ENCODE measurements at places on chromosomes 11 and 22.

- DNase-seq: no peak
Measured at GRCh38 chr11:535210-535518, 212 bp downstream of the HRAS start.

DNA sequence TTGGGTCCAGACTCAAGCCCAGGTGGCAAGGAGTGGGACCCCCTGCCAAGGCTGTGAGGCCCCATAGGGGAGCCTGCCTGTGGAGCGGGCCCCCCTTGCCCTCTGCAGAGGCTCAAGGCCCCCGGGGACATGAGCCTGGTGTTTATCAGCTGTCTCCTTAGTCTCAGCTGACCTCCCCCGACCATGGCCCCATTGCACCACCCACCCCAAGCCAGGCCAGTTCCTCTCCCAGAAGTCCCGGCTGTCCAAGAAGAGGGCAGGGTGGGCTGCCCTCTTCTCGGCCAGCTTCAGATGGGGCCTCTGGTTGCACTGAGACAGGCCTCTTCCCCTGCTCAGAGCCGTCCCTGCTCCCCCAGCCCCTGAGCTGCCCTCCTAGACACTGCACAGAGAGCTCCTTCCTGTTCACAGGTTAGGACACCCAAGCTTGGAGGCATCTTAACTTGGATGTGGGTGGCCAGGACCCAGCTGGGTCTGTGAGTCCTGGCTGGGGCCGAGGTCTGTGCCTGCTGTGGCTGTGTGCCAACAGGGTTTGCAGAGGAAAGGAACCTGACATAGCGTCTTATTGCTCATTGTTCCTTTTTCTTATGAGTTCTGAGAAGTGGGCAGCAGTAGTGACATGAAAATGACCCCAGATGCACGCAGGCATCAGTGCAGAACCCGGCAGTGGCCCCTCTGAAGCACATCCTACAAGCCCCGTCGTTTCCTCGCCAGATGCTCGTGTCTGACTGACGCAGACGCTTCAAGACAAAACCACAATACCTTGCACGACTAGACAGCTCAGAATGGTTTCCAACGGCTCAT lies 5.4 kb downstream of the TRABD start:
- no peak for DNase-seq

GRCh38 chr22:26476705-26477340 lies 6.8 kb downstream of the HPS4 start:
- DNase-seq: no peak

- no peak for DNase-seq
Measured at GRCh38 chr11:113241636-113242054, 72.7 kb upstream of the TTC12 start.

- DNase-seq: no peak
Measured at GRCh38 chr11:126172596-126173038, 38.8 kb downstream of the RPUSD4 start.

GRCh38 chr11:18491924-18492323 lies 34.8 kb downstream of the TSG101 start:
- no peak for DNase-seq

GRCh38 chr11:98625526-98625925 lies 395.2 kb upstream of the CNTN5 start:
- no peak for DNase-seq

DNA sequence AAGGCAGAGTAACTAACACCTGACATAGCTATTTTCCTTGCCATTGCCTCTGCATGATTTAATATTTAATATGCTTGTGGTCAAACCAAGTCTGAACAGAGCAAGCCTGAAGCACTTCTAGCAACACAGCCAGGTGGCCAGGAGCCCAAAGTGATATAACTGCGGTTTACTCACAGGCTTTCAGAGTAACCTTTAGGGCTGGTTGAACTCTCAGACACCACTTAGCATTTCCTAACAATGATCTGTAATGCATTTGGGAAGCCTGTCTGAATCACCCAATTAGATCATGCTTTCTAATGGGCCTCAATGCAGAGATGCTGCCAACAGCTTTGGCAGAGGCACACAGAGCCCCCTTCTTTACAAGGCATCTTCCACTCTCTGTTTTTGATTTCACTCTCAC lies 96.1 kb downstream of the FDX1 start:
- no peak for DNase-seq

DNA sequence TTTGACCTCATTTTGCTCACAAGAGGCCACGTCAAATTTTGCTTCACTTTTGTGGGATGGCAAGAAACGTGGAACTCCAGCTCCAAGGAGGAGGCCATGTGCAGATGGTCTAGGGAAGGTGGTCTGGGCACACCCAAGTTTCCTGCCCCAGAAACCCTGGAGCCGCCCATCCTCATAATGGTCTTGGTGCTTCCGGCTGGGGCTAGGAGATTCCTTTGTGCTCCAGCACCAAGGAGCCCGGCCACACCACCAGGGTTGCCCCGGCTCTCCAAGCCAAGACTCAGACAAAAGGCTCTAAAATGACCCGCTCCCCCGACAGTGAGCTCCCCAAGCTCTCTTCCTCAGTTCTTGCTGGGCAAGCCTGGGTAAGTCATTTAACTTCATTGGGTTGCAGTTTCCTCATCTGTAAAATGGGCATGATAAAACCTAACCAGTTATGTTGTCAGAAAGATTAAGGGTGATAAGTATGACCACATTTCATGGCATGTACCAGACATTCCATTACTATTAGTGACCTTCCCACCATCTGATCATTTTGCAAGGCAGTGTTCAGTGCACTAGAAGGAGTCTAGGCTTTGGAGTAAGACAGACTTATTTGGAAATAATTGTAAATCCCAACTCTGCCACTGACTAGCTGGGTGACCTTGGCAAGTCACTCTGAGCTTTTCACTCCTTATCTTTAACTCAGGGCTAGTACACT lies 23.3 kb downstream of the DKK3 start:
- DNase-seq: no peak

DNA sequence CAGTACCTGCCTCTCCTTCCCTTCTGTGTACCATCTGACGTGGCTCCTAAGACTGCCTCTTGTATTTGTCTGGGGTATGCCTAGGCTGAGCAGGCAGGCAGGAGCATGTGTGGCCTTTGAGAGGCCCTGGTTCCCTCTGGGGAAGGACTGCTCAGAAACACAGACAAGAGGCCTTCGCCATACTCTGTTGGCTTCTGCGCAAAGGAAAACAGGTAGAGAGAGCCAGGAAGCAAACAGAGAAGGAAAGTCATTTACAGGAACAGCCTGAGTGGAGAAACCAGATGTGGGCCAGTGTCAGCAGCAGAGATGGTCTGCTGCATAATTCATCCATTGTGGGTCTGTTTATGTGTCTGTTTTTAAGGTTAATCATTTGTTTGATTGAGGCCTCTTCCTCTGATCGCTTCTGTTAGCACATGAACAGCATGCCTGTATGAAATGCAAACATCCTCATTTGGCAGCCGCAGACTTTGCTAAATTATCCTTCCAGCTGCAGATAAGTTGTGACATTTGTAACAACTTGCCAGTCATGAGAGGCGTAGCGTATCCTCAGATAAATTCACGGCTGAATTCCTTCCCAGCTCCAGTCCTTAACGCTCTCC lies 119.4 kb downstream of the GALNT18 start:
- DNase-seq: peak; percentile 44

DNA sequence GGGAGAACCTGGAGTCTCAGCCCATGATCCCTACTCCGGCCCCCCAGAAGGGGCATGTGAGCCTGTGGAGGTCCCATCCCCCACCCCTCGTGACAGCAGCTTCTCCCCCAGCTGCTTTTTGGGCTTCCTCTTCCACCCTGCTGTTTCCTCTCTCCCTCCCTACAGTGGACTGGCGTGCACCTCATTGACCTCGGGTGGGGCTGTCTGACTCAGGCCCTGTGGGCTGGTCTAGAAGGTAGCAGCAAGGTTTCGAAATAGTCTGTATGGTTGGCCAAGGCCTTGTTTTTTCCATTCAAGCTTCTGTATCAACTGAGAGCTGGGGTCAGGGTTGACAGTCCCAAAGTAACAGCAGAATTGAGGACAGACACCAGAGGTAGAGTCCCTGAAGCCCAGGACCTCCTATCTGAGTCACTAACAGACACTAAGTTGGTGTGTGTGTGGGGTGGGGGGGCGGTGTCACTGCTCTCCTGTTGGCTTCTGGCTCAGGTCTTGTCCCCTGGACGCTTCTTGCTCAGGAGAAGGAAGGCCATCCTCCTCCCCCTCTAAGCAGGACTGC lies 7.7 kb downstream of the SLC37A2 start:
- DNase-seq: no peak

GRCh38 chr11:77518471-77518870 lies 44.6 kb upstream of the PAK1 start:
- no peak for DNase-seq

DNA sequence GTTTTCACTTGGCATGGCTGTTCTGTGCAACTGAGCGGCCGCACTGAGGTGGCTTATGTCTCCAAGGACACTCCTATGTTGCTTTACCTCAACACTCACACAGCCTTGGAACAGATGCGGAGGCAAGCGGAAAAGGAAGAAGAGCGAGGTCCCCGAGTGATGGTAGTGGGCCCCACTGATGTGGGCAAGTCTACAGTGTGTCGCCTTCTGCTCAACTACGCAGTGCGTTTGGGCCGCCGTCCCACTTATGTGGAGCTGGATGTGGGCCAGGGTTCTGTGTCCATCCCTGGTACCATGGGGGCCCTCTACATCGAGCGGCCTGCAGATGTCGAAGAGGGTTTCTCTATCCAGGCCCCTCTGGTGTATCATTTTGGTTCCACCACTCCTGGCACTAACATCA lies 2.1 kb downstream of the CLP1 start:
- no peak for DNase-seq

- no peak for DNase-seq
Measured at GRCh38 chr11:22797047-22797446, 32.6 kb downstream of the SVIP start.

- DNase-seq: no peak
Measured at GRCh38 chr11:32148895-32149294, 58.0 kb downstream of the RCN1 start.

GRCh38 chr11:17734986-17735817 lies 621 bp downstream of the KCNC1 start:
- DNase-seq: no peak

GRCh38 chr22:46849951-46850350 lies 87.5 kb downstream of the TBC1D22A start:
- DNase-seq: no peak

DNA sequence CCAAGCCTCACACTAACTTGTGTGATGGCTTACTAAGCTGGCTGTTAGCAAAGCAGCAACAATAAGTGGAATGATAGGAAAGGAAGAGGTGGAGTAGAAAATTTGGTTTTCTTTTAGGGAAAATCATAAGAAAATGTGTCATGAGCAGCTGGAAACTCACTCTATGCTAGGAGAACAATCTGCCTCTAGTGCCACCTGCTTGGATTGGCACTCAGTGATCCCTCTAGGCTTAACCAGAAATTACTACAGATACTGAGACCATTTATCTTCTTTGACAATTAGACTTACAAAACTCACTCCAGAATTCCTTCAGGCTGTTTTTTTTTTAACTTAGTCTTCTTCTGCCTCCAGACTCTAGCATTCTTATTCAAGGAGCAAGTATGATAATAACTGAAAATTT lies 117.3 kb downstream of the CD44 start:
- DNase-seq: no peak

DNA sequence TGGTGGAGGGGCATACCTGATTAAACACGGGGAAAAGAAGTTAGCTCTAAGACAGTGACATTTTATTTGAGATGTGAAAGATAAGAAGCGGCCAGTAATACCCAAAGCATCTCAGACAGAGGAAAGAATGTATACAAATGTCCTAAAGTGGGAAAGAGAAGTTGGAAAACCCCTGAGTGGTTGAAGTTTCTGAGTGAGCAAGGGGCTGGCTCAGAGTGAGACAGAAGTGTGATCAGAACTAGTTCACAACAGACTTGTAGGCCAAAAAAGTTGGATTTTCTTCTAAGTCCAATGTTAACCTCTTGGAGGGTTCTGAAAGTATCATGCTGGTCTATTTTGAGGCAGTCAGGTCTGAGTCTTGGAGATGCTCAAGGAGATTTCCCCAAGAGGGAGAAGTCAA lies 608.7 kb downstream of the SOX6 start:
- DNase-seq: no peak

GRCh38 chr22:20180245-20180630 lies 29.4 kb upstream of the CCDC188 start:
- no peak for DNase-seq

DNA sequence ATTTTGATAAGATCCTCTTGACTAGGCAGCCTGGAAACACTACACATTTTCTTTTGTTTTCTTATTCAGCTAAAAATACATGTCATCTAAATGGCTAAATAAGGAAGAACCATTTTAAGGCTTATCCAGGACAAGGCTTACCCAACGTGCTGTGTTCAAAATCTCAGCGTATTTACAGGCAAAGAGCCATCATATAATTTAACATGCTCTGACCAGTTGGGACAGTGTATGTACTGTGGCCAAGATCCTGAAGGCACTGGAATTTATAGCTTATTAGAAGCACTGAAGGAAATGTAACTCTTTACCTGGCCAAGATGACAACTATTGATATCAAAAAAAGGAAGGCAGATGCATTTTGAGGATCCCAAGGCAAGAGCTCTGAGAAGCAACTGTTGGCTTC lies 71.1 kb downstream of the PPFIBP2 start:
- no peak for DNase-seq

GRCh38 chr22:30889996-30890480 lies 78.5 kb downstream of the MORC2 start:
- DNase-seq: no peak

- no peak for DNase-seq
Measured at GRCh38 chr11:106461839-106462545, 384.5 kb downstream of the AASDHPPT start.

- DNase-seq: no peak
Measured at GRCh38 chr11:44875037-44875436, 75.6 kb downstream of the TP53I11 start.

DNA sequence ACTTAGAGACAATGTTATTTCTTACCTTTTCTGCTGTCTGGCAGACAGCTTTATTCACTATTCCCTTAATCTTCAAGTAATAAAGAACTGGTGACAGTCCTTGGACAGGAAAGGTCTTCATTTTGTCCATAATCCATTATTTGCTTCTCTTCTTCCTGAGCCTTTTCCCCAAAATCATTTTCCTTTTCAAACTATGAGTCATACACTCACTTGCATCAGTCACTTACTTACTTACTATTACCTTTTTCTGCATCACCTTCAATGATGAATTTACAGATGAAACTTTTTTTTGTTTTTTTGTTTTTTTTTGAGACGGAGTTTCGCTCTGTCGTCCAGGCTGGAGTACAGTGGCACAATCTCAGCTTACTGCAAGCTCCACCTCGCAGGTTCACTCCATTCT lies 9.5 kb downstream of the METTL15 start:
- DNase-seq: no peak

DNA sequence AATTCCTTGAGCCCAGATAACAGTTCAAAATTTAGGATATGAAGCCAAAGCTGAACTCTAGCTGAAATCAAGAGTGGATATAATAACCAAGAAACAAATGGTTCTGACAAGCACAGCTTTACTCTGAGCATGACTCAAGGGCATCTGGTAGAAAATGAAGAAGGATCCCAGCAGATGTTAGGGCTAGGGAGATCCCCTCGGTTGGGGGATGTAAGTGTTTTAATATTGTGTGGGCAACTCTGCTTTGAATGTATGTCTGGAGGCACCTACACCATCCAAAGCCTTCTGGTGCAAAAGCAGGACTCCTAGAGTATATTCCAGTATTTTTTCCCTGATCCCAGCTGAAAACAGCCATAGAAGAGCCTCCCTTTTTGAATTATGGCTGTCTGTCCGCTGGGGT lies 61.7 kb downstream of the FLI1 start:
- DNase-seq: no peak

GRCh38 chr11:727281-727701 lies 20.0 kb upstream of the TALDO1 start:
- no peak for DNase-seq

GRCh38 chr11:36345084-36345511 lies 49.0 kb downstream of the PRR5L start:
- no peak for DNase-seq
